Fibroblast of gingiva (primary cell): ENCODE measurements at places on chromosomes 3 and 15.

DNA sequence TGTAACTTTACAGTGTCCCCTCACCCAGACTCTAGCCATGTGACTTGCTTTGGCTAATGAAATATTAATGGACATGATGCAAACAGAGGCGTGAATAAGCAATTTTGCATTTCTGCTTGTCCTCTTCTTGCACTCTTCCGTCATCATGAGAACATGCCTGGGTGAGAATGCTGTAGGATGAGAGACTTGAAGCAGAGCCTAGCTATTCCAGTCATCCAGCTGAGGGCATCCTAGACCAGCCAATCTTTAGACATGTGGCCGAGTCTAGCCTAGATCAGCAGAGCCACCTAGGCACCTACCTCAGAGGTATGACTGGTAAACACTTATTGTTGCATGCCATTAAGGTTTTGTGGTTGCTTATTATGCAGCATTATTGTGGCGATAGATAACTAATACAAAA lies 450.5 kb upstream of the AZI2 start:
- no peak for DNase-seq

DNA sequence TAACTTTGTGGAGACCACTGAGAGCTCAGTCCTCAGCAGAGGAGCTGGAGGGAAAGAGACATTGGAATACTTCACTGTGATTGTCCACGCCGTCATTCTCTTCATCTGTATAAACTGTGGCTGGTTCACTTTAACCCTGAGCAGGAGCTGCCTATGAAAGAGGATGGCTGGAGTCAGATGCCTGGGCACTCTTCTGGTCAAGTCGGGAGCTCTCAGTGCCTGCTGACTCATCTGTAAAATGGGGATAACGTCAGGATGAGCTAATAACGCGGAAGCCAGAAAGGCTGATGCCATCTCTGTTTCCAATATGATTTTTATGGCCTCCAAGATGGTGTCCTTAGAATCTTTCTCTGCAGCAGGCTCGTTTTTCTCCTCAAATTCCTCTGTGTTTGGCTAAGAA lies 51.6 kb upstream of the MRPS22 start:
- no peak for DNase-seq

GRCh38 chr15:80041494-80042253 lies 17.8 kb upstream of the ZFAND6 start:
- DNase-seq, result no peak

DNA sequence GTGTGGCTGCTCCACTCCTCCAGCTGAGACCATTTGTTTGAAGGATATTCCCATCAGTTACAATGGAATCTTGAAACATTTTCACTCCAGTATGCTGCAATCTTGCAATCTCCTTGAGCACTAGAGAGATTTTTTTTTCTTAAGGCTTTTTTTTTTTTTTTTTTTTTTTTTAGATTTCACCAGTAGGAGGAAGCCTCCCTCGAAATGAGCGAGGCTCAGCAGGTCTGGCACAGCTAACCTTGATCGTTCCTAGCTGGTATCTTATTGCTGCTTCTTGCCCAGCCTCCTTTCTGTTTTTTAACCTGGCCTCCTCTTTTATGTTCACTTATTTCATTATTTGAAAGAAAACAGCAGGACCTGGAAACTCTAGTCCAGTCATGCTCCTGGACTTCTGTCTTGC lies 48.1 kb downstream of the RAP2B start:
- DNase-seq, result peak; percentile 25

DNA sequence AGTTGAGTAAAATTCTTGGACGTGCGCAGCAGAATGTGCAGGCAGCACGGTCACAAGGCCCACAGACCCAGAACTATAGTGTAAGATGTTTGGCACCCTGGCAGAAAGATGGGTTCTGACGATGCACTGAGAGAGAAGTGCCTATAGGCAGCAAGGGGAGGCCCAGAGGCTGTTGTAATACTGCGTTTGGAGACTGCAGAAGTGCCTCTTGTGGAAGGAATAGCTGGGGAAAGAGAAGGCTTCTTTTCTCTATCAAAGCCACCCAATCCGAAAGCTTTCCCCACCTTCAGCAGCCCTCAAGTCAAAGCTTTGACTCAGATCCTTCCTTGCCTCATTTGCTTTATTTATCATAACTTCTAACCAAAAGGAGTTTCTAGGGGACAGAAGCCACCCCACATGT lies 5.2 kb upstream of the SIN3A start:
- DNase-seq, result peak; percentile 17

- DNase-seq, result peak; percentile 56
These were observed 36.2 kb downstream of the VGLL3 start for GRCh38 chr3:86954747-86955146.

DNA sequence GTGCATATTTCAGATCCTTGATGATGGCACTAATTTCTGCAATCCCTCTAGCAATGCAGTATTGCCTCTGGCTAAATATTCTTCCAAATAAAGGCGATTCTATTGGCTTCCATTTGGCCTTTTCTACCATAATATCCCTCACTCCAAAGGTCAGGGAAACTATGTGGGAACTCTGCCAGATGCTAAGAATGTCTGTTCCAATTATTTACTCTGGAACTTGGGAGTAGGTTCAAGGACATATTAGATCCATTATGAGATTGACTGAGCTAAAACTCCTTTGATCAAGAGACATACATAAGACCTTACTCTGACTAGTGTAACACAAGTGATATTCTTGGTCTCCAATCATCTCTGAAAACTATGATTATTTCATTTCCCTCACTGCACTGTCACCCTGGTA lies 674.5 kb upstream of the NECTIN3 start:
- DNase-seq, result peak; percentile 20

DNA sequence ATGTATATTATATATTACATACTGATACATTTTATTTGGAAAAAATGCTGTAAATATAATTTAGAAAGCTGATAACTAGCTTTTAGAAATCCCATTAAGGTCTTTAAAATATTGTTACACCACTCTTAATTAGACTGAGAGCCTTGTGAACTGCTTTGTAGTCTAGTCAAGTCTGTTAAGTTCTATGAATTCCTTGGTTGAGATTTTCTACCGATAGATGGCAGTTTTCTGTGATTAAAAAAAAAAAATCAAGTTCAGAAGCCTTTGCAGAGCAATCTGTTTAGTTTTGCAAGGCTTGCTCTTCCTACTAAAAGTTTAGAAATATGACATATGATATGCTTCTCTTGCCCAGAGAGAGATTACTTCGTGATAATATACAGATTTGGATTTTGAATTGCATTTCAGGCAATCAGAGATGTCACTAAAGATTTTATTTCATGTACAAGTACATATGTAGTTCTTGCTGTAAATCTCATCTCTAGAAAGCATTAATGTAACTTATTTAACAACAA lies 60.4 kb upstream of the SLITRK3 start:
- peak; percentile 37 for DNase-seq

DNA sequence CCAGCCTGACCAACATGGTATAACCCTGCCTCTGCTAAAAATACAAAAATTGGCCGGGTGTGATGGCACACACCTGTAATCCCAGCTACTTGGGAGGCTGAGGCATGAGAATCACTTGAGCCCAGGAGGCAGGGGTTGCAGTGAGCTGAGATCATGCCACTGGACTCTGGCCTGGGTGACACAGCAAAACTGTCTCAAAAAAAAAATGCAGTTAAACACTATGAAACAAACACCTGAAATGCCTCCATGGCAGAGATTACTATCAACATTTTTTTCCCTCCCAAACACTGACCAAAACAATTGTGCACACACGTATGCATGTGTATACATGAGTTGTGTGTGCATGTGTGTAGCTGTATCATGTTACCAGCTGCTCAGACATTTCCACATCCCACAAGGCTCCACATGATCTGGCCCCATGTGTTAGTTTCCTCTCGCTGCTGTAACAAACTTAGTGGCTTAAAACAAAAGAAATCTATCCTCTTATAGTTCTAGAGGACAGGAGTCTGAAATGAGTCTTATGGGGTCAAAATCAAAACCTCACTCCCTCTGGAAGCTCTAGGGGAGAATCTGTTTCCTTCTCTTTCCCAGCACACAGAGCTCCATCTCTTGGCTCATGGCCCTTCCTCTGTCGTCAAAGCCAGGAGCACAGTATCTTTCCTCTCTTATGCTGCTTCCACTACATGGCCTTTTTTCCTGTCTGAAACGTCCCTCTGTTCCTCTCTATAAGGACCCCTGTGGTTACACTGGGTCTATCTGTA lies 34.5 kb downstream of the SLC41A3 start:
- no peak for DNase-seq

DNA sequence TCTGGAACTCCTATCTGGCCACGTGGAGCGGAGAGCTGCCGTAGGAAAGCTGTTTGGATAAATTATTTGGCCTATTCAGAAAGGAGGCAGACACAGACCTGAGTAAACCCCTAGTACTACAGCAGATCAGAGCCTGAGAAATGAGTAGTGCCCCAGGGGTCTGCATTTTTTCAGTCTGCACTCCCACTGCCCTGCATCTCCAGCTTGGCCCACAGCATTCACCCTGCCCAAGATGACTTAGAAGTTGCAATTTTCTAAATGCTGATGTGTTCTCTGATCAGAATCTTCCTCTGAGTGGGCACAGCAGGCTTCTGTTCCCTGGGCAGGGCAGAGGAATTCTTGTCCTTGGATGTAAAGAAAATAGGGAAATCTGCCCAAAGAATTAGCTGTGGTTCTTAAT lies 55.1 kb upstream of the PIK3CB start:
- no peak for DNase-seq

DNA sequence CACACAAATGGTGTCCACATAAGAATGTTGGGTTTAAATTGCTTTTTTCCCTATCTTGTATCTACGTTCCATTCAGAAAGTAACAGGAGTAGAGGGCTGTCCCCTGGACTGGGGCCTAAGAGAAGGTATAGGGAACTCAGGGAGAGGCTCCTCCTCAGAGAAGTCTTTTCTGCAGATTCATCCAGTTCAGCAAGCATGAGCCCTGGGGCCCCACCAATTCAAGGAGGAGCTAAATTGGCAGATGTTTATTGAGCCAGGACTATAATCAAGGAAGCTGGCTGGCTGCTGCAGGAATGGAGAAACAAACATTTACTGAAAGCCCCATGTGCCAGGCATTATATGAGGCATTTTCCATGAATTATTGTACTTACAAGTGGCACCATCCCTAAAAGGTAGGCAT lies 22.1 kb upstream of the LARS2 start:
- no peak for DNase-seq

DNA sequence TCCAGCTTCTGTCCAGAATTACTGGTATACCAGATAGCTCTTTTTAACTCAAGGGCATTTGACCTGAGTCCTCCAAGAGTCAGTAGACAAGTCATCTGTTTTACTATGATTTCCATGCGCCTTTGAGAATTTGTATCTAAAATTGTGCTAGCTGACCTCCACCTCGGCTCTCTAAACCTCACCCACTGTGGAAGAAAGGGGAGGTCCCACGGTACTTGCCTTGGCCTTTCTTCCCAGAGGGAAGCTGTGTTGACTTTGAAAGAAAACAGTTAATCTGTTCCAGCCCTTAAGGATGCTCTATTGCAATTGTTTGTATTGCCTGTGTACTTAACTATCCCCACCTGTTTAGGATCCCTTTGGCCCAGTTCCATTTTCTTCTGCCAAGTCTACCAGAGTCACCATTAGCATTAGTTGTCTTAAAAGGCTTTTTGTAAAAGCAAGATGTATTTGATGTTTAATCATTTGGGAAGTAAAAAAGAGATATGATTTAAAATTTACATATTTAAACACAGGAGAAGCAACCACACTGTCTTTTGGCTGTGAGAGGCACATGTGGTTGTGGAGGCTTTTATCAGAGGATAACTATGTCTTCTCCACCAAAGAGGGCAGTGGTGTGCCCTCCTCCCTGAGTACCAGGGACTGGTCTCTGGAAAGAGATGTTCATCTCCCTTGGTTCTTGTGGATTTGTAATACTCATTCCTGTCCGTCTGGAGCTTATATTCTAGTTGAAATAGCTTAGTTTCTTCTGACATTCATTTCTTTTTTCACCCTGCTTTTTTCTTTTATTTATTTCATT lies 88.8 kb downstream of the CRTC3 start:
- DNase-seq, result peak; percentile 65

- peak; percentile 11 for DNase-seq
These were observed 10.6 kb upstream of the MINDY2 start for GRCh38 chr15:58760385-58761009.

DNA sequence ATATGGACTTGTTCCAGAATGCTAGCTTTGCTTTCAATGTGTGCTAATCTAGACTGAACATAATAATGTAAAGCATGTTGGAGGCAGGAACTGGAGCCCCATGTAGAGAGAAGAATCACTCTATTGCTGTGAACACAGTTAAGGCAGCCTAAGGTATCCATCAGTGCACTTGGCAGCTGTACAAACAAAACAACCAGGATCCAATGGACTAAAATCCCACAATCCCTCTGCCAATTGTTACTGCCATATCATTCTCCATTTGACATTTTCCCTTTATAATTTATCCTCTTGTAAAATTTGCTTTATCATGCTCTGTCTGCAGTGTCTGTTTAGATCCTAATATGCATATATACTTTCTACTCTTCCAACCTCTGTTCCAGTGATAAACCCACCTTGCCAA lies 756.8 kb upstream of the LMCD1 start:
- no peak for DNase-seq

- no peak for DNase-seq
These were observed 218 bp upstream of the TRPC1 start for GRCh38 chr3:142723665-142723967.

- DNase-seq, result no peak
These were observed 16.4 kb downstream of the GYG1 start for GRCh38 chr3:149007567-149008257.

DNA sequence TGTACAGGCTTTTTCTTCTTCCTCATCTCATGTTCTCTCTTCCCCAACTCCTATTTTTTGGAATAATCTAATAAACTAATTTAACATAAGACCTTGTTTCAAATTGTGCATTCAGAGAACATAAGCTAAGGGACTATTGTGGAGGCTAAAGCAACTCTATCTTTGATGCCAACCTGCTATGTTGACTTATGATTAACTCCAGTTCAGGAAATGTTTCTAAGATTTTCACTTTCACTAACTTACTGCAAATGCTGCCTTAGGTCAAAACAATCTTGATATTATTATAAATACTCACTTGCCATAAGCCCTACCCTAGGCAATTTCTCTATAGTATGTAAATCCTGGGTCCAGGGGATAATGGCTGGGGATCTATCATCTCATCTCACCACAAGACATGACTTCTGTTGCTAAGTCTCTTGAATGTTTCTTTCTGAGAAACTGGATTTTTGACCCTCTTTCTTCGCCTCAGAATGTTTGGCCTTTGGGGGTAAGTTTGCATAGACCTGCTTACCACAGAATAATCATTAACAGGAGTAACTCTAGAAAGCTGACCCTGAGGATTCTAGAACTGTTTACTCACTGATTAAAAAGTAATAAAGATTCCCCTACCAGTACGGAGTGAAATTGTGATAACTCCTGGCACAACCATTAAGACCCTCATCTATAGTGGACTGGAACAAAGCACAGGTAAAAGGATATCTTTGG lies 768.1 kb downstream of the GBE1 start:
- DNase-seq, result no peak

- DNase-seq, result no peak
These were observed 339.4 kb upstream of the CBLB start for GRCh38 chr3:106208251-106208650.
